Right ventricle myocardium inferior (tissue), 1 donor: ENCODE measurements at places on chromosomes 2 and 18.

DNA sequence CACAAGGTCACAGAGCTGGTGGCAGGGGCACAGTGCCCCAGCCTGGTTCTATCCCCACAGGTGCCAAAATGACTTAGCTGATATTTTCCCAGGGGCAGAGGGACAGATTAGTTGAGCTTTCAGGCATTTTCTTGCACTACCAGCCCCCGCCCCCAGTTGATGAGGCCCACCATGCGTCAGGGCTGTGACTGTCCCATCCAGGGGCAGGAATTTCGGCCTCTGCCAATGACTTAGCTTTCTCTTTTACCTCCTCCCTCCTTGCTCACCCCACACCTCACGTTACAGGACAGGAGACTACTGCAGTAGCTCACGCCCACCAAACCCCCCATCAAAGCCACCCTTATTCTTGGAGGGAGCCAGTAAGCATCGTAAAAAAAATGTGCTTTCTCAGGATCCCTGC lies 31.5 kb downstream of the MRO start:
- DNase-seq = no peak

- no peak for DNase-seq
These were observed 278.9 kb downstream of the SLC4A3 start for GRCh38 chr2:219906114-219907010.

DNA sequence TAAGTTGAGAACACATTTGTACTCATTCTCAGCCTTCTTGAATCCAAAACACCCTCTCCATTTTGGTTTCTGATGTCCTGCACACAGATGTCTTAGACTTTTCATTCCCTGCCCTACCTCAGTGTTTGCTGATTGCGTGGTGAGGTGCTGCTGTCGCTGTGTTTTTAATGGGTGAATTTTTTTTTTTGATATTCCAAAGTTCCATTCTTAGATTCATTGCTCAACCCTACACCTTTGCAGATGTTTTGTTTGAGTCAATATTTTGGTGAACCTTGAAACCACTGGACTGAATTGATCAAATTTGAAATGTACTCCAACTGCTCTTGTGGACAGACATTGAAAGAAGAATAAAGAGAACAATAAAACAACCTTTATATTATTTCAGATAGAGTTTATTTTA lies 130.4 kb upstream of the DSEL start:
- no peak for DNase-seq

GRCh38 chr18:26617151-26617554 lies 68.8 kb upstream of the KCTD1 start:
- no peak for DNase-seq

DNA sequence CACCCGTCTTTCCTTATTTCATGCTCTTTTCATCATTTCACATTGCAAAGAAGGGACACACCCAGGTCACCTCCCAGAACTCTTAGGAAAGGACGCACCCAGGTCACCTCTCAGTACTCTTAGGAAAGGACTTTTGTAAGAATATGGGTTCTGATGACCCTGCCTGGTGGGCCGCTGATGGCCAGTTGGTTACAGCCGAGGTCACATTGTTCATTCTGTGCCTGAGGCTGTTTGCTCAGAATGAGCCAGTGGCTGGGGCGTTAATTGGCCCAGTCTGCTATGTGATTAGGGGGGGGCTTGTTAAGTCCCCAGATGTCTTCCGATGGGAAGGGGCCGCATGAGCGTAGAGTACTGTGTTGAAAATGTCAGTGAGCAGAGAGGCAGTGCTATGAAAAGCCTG lies 9.4 kb downstream of the MLPH start:
- DNase-seq = no peak

GRCh38 chr2:9832586-9832985 lies 10.7 kb upstream of the TAF1B start:
- no peak for DNase-seq

DNA sequence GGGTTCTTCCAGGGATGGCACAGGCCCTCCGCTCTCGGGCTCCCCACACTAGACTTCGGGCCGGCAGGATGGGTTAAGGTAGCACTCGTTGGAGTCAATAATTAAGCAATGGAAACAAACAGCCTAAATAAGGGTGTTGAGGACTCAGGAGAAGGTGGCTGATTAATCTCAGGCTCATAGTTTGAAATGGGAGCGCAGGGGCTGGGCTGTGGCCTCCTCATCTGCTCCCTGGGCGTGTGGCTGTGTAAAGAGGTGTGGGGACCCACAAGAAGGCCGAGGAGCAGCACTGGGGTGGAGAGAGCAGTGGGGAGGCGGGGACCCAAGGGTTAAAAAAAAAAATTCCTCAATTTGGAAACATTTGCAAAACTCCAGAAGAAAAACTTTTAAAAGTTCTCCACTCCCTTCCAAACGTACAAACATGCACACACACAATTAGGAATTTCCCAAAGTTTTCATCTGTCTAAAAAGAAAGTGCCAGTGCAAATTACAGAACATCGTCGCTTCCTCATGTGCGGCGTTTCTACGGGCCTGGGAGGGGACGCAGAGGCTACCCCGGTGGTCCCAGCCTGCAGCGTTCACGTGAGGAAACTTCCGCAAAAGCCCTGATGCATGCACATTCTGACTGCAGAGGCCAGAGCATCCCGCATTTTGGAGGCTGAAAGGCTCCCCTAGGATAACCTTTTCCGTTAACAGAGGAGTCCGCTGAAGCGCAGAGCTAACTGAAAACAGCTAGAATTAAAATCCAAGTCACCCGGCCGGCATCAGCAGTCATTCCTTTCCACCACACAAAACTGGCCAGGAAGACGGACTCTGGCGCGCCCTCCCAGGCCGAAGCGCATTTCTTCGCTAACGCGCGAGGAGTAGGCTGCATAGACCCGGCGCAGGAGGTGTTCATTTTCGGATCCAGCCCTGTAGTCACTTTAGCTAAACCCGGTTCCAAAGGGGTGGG lies 1.0 kb upstream of the TUBB6 start:
- DNase-seq = no peak

GRCh38 chr2:29657674-29658073 lies 263.7 kb downstream of the ALK start:
- DNase-seq = no peak

GRCh38 chr2:163351966-163352365 lies 383.8 kb downstream of the FIGN start:
- DNase-seq = no peak

DNA sequence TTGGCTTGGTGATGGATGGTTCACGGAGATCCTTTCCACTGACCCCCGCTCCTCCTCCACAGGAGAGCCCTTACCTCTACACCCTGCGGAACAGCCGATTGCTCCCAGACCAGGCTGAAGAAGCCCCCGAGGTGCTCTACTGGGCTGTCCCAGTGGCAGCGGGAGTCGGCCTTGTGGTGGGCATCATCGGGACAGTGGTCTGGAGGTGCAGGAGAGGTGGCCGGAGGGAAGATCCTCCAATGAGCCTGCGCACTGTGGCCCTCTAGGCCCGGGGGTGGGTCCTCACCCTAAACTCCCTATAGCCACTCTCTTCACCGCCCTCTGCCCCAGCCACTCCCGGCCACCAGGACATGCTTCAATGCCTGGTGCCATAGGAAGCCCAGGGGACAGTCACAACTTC lies 108.8 kb upstream of the PPP1CB start:
- no peak for DNase-seq

DNA sequence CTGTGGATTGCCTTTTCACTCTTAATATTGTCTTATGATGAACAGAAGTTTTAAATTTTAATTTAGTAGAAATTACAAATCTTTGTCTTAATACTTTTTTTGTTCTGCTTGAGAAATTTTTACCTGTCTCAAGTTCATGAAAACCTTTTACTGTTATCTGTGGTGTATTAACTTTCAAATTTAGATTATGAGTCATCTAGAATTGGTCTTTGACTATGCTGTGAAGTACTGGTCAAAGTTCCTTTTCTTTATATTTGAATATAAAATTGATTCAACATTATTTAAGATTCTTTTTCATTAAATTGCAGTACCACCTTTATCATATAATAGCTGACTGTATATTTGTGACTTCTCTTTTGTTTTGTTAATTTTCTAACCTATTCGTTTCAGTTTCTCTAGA lies 1385.5 kb upstream of the ZEB2 start:
- no peak for DNase-seq

- no peak for DNase-seq
These were observed 37.9 kb upstream of the C1GALT1C1L start for GRCh38 chr2:43714164-43714563.
